ENCODE measurements at places on chromosomes 11 and 22.

DNA sequence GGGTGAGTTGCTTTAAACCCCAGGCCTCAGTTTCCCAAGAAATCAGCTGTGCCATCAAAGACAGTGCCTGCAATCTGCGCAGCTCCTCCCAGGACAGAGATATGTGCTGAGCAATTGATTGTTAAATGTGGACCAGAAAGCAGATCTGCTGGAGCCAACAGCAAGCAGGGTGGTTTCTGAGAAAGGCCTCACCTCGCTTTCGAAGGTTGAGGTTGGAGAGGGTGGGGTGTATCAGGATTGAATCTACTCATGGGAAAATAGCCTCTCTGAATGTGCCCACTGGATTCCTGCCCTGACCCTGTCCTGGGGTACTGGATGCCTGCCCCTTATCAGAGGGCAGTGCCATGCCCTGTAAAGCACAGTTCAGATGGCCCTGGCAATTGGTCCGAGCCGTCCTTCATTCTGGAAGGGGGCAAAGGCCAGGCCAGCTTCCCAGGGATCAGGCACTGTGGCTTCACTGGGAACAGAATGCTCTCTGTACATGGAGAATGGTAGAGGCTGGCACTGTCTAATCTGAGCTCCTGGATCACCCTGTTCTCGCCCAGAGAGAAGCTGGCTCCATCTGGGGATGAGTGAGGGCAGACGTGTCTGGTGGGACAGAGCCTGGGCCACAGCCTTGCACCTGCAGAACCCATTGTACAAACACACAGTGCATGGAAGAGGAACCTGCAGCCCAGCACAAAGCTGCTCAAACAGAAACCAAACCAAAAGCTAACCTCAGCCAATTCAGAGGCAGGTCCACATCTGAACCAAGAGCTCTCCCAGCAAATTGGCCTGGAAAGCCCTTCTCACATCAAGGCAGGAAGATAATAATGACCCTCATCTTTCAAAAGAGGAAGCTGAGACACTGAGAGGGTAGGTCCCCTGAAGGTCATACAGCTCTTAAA lies 15.2 kb downstream of the DHCR7 start:
- DNase-seq: no peak

DNA sequence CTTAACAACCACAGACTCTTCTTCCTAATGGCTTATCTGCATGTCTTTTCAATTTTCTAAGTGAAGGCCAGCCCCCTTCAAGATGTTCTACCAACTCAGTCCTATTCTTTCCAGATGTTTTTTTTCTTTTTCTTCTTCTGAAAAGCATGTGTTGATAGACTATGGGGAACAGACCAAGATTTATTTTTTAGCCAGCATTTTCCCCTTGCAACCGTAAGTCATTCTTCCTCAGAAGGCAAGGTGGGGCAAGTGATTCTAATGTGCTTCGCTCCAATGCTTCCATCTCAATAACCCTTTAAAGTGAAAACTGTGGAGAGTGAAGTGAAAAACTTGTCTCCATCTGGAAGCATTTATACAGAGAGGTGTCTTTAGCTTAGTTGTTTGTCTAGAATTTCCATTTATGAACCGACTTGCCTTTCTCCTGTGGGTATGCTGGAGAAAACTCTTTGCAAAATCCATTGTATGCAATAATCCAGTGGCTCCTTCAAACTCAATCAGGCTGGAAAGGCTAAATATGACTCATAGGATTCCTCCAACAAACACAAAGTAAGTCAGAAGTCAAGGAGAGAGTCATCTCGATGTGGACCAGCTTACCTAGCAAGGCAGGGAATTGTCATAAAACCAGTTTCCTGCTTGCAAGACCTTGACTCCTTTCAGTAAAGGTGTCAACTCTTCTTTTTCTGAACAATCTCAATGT lies 83.7 kb downstream of the MAML2 start:
- no peak for DNase-seq

- DNase-seq: no peak
Measured at GRCh38 chr11:12050470-12051286, 42.3 kb upstream of the DKK3 start.

DNA sequence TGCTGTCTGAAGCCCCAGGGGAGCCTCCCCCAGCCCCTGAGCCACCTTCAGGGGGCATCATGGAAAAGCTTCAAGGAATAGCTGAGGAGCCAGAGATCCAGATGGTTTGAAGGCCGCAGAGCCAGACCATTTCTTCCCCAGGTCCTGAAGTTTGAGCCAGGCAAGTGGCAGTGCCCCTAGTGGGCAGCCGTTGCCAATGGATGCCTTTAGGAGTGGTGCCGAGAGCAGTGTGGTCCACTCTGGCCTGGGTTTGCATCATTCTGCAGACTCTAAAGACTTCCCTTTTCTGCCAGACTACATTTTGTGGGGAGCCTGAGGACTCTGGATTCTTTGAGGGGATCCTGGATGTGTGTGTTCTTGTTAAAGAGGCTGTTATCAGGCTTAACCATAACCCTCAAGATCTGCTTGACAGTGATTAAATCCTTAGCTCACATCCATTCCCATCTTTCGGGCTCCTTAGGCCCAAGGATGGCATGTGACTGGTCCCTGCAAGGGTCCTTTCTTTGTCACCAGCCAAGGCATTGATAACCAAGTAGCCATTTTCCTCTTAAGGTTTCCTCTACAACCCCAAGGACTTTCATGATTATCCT lies 13.1 kb downstream of the HINFP start:
- DNase-seq: no peak

- no peak for DNase-seq
Measured at GRCh38 chr11:117931971-117932370, 2.8 kb upstream of the TMPRSS13 start.

DNA sequence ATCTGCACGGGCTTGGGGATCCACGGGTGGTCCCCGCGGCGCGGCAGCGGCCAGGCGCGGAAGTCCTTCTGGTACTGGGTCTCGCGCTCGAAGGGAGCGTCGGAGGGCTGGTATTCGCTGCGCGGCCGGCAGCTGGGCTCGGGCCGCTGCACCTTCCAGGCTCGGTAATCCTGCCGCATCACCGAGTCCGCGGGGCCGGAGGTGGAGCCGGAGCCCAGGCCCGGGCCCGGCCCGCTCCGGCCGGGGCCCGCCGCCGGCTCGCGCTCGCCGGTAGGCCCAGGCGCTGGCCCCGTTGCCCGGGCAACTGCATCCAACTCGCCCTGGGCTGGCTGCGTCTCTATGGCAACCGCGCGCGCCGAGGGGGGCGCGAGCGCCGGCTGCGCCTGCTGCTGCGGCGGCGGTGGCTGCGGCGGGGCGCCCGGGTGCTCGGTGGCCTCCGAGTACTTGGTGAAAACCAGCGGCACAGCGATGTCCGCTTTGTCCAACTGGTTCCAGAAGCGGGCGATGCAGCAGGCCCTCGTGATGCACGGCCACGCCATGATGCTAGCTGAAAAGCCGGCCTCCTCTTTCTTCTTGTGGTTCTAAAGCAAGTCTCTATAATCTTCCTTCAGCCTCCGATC lies 897 bp downstream of the MAP6 start:
- no peak for DNase-seq

GRCh38 chr11:70020336-70021214 lies 57.5 kb upstream of the ANO1 start:
- no peak for DNase-seq

- DNase-seq: no peak
Measured at GRCh38 chr11:96486890-96487611, 97.2 kb downstream of the JRKL start.

- no peak for DNase-seq
Measured at GRCh38 chr11:5488385-5488784, at the start of gene OR52D1. Gene OR52D1, plus strand, starts transcription at chr11:5488685. Its CDS starts 22 bp downstream, at chr11:5488707.

DNA sequence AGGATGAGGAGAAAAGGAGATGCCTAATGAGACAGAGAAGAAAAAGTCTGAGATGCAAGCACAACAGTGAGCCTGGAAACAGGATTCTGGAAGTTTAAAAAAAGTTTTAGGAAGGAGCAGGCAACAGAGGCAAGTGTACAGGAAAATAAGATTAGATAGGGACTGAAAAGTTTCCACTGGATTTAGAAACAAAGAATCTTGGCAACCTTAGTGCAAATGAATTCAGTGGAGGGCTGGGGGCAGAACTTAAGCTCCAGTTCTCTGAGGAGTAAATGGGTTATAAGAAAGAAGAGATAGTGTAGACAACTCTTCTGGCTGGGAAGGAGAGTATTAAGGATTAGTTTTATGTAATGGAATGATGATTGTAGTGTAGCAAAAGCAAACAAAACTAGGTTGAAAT lies 628.8 kb upstream of the CCDC90B start:
- no peak for DNase-seq

- no peak for DNase-seq
Measured at GRCh38 chr11:15295695-15296094, 181.0 kb downstream of the INSC start.

DNA sequence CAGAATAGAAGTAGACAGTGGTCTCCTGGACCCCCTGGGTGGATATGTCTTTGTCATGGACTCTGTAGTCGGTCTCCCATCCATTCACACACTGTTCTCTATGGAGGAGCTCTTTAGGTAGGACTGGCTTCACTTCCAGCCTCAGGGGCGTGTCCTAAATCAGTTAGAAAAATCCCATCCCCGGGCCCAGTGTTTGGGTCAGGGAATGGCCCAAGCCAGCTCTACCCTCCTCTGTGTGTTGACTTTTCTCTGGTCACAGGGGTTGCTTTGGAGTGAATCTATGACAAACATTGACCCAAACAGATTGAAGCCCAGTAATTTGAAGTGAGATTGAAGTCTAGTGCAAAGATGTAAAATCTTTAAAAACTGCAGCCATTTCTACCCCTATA lies 34.0 kb downstream of the WEE1 start:
- no peak for DNase-seq

- no peak for DNase-seq
Measured at GRCh38 chr22:39255449-39256185, 10.8 kb upstream of the PDGFB start.
